Effector memory CD4-positive, alpha-beta T cell (primary cell): ENCODE measurements at places on chromosomes 12 and 14.

GRCh38 chr14:100025111-100025510, 40.1 kb upstream of the EVL start:
- DNase-seq: no peak

DNA sequence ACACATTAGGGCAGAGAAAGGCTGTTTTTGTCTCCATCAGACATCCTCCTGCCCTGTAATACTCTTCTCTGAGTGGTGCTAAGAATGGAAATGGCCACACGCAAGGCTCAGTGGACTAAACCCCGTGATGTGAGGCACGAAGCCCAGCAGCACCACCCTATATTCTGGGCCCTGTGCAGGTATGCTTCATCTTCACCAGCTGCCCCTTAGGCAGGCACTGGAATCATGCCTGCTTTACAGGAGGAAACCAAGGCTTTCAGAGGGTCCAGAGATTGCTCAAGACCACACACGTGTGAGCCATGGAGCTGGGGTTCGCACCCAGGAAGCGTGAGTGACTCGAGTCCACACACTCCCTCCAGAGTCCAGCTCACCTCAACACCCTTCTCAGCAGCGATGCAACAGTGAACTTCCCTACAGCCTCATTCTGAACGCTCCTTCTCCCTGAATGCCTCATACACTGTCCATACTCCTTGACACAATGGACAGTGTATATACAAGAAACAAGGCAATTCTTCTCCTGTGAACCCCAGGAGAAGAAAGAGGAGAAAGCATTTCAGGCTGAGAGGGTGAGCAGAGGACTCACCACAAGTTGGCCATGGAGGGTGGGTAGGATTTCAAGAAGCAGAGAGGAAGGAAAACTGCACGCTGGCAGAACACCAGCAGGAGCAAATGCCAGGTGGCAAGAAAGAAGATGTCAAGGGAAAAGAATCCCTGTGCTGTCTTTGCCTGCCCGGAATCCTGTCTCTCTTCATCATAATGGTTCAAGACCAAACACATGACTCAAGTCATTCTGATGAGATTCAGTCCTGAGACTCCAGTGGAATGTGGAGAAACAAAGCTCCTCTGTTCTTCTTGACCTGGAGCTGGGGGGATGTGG, 39.1 kb downstream of the NT5DC3 start:
- DNase-seq: no peak

DNA sequence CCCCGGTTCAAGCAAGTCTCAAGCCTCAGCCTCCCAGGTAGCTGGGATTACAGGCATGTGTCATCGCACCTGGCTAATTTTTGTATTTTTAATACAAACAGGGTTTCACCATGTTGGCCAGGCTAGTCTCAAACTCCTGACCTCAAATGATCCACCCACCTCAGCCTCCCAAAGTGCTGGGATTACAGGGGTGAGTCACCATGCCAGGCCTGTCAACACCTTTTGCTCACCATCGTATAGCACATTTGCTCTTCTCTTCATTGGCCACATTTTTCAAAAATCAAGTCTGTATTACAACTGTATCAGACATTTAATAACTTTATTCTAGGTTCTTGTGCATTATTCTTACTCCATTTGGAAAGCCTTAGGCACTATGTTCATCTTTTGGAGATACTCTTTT, 50.3 kb downstream of the BCAT1 start:
- no peak for DNase-seq

- DNase-seq: no peak
Measured at GRCh38 chr14:23300687-23301223, 1.9 kb downstream of the PPP1R3E start.

DNA sequence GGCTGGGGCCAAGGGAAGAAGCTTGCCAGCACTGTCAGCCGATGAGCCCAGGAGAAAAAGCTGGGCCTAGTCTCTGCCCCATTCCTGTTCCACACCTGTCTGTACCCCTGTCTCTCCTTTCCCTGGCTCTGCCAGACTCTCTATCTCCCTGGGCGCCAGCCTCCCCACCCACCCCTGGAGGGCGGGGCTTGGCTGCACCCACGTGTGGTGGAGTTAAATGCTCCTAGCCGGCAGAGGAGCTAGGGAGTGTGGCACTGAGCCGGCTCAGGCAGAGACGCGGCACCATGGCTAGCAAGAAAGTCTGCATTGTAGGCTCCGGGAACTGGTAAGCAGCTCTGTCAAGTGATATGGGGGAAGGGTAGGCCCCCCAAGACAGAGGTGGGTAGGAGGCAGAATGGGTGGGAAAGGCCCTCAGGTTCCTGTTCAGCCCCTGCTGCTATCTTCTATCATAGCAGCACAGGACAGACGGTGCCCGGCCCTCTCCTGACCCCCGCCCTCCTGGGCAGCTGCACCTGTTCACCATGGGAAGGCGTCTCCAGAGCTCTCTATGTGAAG, at the start of gene GPD1:
Gene GPD1, plus strand, starts transcription at position 242 of the 555 bp plus-strand sequence. Its CDS starts 43 bp downstream, at position 285.
- DNase-seq: no peak

GRCh38 chr12:17169726-17170471, 563.9 kb upstream of the LMO3 start:
- no peak for DNase-seq

DNA sequence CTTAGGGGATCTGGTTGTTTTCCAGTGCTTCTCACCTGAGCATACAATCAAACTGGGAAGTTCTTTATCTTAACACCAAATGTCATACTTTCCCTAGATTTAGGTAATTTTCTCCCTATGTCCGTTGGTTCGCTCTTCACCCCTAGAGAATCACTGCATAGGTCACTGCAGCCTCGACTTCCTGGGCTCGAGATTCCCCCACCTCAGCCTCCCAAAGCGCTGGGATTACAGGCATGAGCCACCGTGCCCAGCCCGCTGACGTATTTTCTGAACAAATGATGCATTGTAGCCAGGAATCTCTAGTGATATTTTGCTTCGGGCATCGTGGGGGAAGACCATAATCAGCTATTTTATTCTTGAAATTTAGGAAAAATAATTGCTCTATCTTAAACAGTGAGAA, 1.1 kb upstream of the RPL41 start:
- no peak for DNase-seq

- DNase-seq: no peak
Measured at GRCh38 chr12:23949348-23950209, at the start of gene SOX5. SOX5 (minus strand) TSS chr12:23949670; CDS start chr12:23949601, 69 bp downstream.

DNA sequence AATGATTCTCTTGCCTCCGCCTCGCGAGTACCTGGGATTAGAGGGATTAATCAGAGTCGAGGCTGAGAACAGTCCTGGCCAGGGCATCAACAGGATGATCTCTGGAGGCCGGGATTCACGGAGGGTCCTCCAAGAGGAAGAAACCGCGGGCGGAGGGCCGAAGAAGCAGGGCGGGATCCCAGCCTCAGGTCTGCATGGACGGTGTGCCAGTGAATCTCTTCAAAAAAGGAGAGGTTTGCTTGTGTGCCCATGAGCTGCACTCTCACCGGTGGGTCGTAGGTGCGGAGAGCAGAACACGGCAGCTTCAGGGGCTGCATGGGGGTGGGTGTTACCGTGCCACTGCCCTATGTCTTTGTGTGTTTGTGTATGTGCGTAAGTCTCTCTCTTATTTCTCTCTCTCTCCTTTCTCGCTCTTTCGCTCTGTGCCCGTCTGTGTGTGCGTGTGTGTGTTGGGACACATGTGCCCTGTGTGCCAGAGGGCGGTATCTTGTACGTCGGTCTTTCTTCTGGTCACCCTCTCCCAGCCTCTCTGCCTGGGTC, 768.2 kb upstream of the ALG10B start:
- DNase-seq: no peak

DNA sequence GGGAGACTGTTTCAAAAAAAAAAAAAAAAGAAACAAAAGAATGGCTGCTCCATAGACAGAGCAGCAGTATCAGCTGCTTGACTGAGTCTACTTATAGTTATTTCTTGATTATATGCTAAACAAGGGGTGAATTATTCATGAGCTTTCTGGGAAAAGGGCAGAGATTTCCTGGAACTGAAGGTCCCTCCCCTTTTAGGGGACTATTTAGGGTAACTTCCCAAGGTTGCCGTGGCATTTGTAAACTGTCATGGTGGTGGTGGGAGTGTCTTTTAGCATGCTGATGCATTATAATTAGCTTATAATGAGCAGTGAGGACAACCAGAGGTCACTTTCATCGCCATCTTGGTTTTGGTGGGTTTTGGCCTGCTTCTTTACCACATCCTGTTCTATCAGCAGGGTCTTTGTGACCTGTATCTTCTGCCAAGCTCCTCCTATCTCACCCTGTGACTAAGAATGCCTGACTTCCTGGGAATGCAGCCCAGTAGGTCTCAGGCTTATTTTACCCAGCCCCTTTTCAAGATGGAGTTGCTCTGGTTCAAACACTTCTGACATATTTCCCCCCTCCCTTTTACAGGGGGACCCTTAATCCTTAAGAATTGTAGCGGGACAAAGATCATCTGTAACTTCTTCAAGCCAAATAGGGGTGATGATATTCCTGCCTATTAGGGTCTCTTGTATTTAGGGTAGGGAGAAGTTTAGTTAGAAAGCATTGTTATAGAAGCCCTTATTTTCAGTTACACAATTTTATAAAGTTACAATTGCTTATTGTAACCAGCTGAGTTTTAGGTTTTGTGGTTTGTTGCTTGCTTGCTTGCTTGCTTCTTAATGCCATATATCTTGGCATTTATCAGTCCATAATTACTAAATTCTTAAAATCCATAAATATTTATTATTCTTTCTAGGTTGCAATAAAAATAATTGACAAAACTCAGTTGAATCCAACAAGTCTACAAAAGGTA, 42.5 kb downstream of the MARK3 start:
- DNase-seq: peak; percentile 2

GRCh38 chr12:103043531-103044486, 86.3 kb downstream of the ASCL1 start:
- no peak for DNase-seq

GRCh38 chr12:105944628-105945027, 194.1 kb downstream of the NUAK1 start:
- DNase-seq: no peak

GRCh38 chr12:52003591-52003990, 3.2 kb upstream of the TAMALIN start:
- DNase-seq: no peak

GRCh38 chr14:72736786-72737559, 156.9 kb downstream of the DPF3 start:
- DNase-seq: no peak

DNA sequence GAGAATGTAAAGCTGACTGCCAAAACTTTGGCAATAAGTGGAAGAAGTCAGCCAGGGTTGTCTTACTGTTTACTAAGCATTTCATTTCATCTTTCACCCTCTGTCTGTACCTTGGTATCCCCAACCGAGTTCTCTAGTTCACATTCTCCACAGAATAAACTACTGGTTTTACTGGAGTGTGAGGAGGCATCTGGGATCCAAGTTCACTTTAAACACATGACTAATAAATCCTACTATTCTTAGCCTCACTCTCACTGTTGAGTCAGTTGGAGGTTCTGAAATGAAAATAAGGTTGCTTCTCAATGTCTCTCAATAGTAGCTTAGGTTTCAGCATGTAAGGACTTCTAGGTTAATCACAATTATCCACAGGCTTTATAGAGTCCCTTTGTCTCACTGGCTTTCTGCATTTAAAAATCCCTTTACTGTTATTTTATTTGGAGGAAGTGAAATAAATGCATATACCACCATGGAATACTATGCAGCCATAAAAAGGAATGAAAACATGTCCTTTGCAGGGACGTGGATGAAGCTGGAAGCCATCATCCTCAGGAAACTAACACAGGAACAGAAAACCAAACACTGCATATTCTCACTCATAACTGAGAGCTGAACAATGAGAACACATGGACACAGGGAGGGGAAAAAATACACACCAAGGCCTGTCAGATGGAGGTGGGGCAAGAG, 95.8 kb downstream of the EPS8 start:
- no peak for DNase-seq

GRCh38 chr14:68788275-68788995, 4.4 kb downstream of the ZFP36L1 start:
- DNase-seq: no peak

GRCh38 chr14:83007641-83008225, 1474.1 kb upstream of the SEL1L start:
- no peak for DNase-seq

- no peak for DNase-seq
Measured at GRCh38 chr12:81718616-81719015, 40.5 kb downstream of the PPFIA2 start.

DNA sequence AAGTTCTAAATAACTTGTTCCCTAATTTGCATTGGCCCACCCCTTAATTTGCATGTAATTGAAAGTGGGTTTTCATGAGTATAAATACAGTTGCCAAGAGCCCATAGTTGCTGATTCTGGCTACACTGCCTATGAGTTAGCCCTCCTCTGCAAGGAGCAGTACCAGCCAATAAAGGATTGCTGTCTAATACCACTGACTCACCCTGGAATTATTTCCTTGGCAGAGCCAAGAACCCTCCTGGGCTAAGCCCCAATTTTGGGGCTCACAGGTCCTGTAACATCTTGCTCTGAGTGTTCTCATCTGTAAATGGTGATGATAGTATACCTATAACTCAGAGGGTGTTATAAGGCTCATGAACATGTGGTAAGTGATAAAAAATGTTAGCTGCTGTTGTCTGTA, 6.8 kb downstream of the TTC8 start:
- DNase-seq: no peak

DNA sequence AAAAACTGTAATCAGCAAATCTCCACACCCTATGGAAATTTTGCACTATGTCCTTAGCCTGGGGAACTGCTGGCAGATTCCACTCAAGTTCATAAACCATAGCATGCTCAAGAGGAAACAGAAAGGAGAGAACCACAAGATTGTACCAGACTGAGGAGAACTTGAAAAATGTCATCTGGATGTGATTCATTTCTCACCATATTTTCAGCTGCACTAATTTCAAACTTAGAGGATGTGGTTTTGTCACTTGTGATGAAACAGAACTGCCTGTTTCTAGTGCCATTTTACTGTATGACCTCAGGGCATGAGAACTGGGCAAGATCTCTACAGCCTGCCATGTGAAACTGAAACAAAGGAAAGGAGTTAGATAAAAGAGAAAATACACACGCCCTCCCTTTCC, 1493.1 kb upstream of the FLRT2 start:
- DNase-seq: no peak

- DNase-seq: no peak
Measured at GRCh38 chr14:103679351-103679750, 35.9 kb downstream of the XRCC3 start.

DNA sequence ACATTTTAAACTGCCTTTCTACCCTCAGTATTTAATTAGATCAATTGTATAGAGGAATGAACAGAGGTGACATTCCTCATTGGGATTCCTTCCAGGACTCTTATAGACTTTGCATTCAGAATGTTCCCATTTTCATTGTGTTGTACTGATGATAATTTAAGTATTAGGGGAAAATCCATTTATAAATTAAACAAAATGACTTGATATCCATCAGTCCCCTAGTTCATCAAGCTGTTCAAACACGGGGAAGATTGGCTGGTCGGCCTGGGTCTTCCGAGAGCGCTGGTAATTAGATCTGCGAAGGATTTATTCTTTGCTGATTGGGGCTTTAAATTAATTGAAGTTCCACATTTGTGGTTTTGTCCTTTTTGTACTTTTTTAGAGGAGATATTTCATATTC, 274.0 kb downstream of the EGLN3 start:
- no peak for DNase-seq

- DNase-seq: no peak
Measured at GRCh38 chr12:93273834-93274564, 103.7 kb upstream of the NUDT4 start.

- DNase-seq: no peak
Measured at GRCh38 chr12:105949391-105949790, 189.4 kb downstream of the NUAK1 start.
